ENCODE measurements at places on chromosomes 16 and 17.

- DNase-seq, result peak; percentile 59
Measured at GRCh38 chr17:45296003-45296832, 20.6 kb downstream of the MAP3K14 start.

DNA sequence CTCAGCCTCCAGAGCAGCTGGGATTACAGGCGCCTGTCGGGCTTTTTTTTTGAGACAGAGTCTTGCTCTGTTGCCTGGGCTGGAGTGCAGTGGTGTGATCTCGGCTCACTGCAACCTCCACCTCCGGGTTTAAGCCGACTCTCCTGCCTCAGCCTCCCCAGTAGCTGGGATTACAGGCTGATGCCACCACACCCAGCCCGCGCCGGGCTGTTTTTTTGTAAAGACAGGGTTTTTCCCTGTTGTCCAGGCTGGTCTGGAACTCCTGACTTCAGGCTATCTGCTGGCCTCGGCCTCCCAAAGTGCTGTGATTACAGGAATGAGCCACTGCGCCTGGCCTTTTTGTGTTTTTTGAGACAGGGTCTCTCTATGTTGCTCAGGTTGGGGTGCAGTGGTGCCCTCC lies 27.4 kb upstream of the SPNS3 start:
- DNase-seq, result no peak

GRCh38 chr17:7634384-7634783 lies 4.4 kb downstream of the SHBG start:
- DNase-seq, result no peak

DNA sequence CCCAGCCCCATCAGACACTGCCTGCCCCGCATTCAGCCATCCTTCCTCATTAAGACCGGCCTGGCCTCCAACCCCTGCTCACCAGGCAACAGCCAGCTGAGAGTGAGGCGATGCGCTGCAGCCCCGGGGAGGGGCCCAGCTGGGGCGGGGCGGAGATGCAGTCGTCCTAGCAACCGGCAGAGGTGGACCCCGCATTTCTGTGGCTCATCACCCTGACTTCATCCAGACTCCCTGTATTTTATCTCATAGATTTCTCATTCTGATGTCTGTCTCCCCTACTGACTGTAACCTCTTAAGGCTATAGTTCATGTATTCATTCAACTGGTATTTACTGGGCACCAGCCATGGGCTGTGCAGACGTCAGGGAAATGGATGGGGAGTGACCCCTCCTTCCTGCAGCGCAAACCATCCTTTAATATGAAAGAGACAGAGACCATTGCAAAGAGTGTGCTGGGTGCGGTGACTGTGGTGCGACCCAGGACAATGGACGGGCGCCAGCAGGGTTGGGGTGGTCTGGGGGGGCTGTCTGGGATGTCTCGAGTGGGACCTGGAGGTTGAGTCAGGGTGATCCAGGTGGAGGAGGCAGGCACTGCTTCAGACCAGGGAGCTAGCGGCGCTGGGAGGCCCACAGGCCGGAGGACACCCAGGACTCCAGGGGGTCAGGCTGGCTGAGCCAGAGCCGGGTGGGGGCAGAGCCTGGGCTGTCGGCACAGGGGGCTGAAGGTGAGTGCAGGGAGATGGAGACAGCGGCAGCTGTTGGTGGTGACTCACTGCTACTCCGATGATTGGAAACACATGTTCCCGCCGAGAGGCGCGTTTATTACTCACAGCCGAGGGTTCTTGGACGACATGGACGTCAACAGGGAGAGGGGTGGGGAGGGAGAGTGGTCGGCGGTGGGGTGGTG lies 10.5 kb upstream of the TIMP2 start:
- DNase-seq, result no peak

DNA sequence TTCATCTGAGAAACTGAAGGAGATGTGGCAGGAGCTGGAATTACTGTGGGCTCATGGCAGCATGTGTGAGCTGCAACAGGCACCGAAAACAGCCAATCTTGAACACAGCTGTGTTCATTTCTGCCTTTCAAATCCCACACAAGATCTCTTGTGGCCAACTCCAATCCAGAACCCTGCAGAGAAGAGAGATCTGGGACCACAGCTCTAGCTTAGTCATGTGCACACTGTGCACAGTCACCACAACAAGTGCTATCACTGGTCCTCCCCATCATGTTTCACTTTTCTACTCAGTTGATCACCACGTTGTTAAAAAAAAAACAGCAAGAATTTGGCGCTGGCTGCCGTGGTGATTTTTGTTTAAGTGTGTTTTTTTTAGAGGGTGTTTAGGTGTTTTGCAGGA lies 254.5 kb upstream of the ELAC2 start:
- no peak for DNase-seq

GRCh38 chr16:88737298-88738150 lies 31.2 kb downstream of the CTU2 start:
- DNase-seq, result peak; percentile 86

DNA sequence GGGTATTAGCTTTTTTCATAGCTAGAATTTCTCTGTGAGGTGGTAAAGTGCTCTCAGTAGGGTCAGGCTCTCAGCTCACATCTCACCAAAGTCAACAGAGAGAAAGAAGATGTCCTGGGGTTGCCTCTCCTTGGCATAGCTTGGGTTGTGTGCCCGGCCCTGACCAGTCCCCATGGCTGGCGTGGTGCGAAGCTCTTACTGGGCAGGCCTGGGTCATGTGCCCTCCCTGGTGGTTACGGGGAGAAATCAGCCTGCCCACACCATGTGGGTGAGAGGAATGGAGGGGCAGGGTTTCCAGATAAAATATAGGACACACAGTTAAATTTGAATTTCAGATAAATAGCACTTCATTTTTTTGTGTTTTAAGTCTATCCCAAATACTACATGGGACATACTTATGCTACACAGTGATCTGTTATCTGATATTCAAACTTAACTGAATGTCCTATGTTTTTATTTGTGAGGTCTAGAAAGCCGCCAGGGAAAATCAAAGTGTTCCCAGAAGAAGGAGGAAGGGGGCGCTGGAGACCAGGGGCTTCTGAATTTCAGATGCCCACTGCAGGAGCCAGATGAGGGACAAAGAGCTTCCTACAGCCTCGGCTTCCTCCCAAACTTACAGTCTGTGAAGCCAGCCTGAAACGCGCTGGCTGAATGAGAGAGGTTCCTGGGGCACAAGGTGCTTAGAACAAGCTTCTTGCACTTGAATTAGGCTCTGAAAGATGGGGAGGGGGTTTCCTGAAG lies 45.4 kb downstream of the NKD1 start:
- DNase-seq, result no peak

DNA sequence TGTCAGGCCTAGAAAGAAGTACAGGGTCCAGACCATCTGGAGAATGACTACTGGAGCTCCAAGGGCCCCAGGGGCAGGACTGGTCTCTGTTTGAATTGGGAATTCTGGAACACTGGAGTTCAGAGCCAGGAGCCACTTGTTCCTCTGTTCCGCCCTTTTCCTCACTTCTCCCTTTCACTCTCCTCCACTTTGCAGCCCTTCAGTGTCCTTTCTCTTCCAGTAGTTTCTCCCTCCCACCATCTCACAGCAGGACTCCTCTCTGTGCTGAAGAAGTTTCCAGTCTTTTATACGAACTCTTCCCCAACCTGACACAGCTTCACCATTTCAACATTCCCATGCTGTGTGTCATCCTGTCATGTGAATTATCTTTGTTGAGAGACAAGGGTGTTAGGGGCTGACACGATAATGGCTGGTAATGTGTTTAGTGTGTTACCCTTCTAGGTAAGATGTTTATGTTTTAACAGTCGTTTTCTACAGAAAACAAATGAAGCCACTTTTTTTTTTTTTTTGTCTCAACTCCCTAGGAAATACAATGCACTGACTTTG lies 180.3 kb upstream of the MYOCD start:
- no peak for DNase-seq

DNA sequence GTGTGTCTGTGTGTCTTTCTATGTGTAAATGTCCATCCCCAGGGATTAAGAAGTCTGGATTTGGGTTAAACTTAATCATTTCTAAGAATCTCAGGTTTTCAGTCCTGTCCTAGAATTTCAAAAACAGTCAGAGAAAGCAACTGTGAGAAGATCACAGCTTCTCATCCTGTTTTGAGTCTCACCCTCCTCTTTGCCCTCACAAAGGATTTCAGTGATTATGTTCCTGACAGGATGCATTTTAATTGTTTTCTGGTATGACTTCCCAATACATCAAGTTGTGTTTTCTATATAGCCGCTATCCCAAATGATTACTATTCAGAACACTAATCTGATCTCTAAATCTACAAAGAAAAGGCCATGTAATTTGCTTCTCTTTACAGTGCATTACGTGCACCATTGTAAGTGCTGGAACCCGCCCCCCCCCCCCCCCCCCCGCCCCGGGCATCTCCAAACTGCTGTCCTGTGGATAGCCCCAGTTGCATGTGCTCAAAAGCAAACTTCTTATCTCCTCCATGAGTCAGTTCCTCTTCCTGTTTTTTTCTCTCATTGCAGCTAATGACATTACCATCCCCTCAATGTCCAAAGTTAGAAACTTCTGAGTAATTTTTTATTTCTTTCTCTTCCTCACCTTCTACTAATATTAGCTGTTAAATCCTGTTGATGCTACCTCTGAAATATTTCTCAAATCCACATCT lies 73.9 kb downstream of the CDH13 start:
- no peak for DNase-seq

DNA sequence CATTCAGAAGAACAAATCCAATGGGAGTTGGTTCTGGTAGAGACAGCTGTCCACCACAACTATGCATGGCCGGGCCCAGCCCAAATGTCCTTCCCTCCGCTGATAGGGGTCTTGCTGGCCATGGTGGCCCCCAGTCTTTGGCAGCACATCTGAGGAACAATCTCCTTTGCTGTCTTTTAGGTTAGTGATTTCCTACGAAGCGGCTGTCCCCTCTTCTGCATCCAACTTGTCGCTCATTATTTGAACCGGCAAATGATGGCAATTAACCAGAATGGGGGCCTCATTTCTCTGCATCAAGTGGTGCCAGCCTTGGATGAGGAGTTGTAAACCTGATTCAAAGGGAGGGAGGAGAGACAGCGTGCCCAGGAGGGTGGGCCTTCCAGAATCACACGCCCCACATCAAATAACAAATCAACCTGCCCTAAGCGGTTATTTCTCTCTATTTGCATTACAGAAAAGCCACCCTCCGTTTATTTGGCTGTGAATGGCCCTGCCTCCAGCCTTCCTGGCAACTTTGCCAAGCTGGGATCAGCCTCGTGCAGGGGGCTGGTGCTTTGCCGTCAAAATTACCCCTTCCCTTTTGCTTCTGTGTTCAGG lies 156.5 kb downstream of the RGS9 start:
- no peak for DNase-seq

DNA sequence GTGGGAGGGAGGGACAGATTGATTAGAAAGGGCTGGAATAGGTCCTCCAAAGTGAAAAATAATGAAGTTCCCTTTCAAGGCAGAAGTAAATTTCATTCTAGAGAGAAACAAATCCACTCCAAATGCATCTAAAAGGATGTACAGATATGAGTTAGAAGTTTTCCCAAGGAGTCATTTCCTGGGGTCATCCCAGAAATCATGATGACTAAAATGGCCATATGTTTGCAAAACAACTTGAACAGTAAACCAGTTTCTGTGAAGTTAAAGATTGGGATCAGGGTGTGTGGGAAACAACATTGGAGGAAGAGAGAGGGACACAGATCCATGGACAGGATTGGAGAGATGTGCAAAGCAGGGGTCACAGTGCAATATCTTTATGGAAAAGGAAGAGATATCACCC lies 32.5 kb upstream of the ARHGAP44 start:
- no peak for DNase-seq

Data from CD4-positive, alpha-beta T cell treated with Interleukin-1 beta for 1 hour (primary cell).